ENCODE measurements at places on chromosomes 7 and 10.

GRCh38 chr10:78552261-78552811 is 516.4 kb upstream of the ZMIZ1 start:
- peaks cover 7% of the 10 kb centered on the region for H3K4me1 ChIP-seq
- no peaks in the 10 kb centered on the region for H3K36me3 ChIP-seq
- no peak for DNase-seq
- no peak overlapping the region for H3K4me3 ChIP-seq

DNA sequence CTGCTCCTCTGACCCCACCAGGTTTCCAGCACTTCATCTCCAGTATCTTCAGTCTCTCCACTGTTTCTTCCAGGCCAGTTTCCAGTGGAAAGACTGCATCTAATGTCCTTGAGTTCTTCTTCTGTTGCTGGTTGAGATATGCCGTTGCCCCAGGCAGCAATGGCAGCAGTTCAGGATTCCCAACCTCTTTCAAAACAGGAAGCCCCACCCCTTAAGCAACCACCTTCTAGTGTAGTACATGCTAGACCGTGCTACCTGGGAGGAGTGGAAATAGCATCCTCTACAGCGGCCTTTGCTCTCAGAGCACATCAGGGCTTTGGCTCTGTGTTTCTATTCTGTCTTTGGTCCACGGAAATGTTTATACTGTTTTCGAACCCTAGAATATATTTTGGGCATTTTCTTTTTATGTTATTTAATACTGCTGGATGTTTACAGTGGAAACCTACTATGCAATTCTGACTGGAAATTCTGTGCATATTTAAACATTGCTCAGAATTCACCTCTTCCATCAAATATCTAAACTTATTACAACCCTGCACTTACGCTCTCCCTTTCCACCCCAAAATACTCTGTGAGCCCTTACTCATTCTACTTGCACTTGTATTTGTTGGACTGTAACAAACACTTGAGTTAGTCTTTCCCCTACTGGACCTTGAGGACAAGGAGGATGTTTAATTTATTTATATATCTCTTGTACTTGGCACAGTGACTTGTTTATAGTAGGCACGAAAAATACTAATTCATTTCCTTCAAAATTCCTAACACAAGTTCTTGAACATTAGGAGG is 8.5 kb upstream of the BPGM start:
- peaks cover 36% of the 10 kb centered on the region for H3K4me1 ChIP-seq
- no peak overlapping the region for H3K4me3 ChIP-seq
- no peaks in the 10 kb centered on the region for H3K27me3 ChIP-seq
- peaks cover 12% of the 10 kb centered on the region for H3K36me3 ChIP-seq

- peaks cover 63% of the 10 kb centered on the region for H3K4me1 ChIP-seq
- no peak for DNase-seq
- no peak overlapping the region for H3K4me3 ChIP-seq
- no peak overlapping the region for H3K27ac ChIP-seq
- H3K27me3 ChIP-seq: no peaks in the 10 kb centered on the region
- peaks cover 14% of the 10 kb centered on the region for H3K36me3 ChIP-seq
These were observed 9.3 kb downstream of the OSBPL3 start for GRCh38 chr7:24970676-24971075.

DNA sequence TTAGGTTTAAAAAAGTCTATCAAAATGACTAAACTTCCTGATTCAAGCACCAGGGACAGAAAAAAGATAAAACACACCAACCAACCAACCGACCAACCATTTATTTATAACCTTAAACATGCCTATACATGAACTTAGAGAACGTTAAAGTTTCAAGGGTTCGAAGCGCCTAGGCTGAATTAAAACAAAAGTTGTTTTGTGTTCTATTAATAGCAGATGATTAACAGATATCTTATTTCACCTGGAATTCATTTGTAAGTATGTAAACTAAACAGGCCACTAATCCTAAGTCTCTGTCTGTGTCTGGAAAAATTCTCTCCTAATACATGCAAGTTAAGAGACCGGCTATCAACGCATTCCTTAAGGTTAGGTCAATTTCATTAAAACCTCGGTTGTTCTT is 1.4 kb downstream of the BAIAP2L1 start:
- peaks cover 4% of the 10 kb centered on the region for H3K4me1 ChIP-seq
- no peak overlapping the region for H3K27ac ChIP-seq
- peak overlapping the region; percentile 33 for H3K4me3 ChIP-seq
- no peaks in the 10 kb centered on the region for H3K36me3 ChIP-seq
- DNase-seq: no peak
- peaks cover 39% of the 10 kb centered on the region for H3K27me3 ChIP-seq

DNA sequence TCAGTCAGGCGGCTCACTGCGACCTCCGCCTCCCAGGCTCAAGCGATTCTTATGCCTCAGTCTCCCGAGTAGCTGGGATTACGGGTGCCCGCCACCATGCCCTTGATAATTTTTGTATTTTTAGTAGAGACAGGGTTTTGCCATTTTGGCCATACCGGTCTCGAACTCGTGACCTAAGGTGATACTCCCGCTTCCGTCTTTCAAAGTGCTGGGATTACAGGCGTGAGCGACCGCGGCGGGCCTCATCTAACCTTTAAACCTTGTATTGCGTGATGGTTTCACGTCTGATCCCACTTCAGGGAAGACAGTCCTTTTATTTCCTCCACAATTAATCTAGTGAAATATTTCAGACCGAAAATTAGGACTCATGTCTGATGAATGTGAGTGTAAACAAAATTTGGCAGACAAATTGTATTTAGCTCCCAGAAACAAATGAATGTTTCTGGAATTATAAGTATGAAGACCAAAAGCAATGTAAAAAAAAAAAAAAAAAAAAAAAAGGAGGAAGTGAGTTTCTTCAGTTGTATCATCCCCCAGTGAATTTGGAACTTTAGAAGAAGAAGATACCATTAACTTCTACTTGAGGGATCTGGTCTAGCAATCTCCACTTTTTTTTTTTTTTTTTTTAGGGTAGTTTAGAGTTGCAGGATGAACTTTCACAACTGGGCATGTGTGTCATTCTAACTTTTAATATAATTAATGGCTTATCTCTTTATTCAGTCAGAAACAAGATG is 1.6 kb downstream of the NUP42 start:
- peaks cover 30% of the 10 kb centered on the region for H3K36me3 ChIP-seq
- no peak for DNase-seq
- H3K27ac ChIP-seq: peak overlapping the region; percentile 96
- no peaks in the 10 kb centered on the region for H3K27me3 ChIP-seq
- H3K4me3 ChIP-seq: peak overlapping the region; percentile 92

DNA sequence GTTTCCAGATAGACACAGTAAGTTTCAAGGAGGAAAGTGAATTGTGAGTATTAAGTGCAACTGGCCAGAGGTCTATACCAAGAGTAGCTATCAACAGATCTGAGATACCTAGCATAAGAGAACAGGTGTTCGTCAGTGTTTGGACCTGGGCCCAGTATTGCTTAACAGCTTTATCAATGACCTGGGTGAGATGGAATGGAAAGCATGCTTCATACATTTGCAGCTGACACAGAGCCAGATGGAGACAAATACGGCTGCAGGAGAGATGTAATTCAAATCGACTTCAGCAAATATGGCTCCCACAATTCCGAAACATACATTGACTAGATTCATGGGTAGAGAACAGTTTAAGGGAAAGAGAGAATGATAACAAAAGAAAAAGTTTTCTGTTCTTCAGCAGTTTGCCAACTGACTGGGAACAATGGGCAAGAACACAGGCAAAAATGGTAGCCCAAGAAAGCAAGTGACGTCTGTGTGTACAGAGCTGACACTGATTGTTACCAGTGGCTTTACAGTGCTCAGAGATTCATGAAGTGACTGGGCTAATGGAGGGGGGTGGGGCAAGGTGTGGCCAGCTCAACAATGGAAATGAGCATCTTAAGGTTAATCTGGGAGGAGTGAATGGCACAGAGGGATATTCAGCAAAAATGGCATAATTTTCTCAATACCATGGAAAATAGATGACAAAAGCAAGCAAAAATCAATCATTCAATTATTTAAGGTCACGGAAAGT is 28.0 kb upstream of the COBL start:
- DNase-seq: no peak
- no peak overlapping the region for H3K4me3 ChIP-seq
- no peaks in the 10 kb centered on the region for H3K4me1 ChIP-seq
- H3K27me3 ChIP-seq: no peaks in the 10 kb centered on the region
- no peaks in the 10 kb centered on the region for H3K36me3 ChIP-seq
- no peak overlapping the region for H3K27ac ChIP-seq

GRCh38 chr7:130490888-130491804 is 739 bp upstream of the MEST start:
- H3K4me3 ChIP-seq: peak overlapping the region; percentile 73
- peaks cover 17% of the 10 kb centered on the region for H3K27me3 ChIP-seq
- peaks cover 16% of the 10 kb centered on the region for H3K4me1 ChIP-seq
